ENCODE measurements at places on chromosomes 12 and 14. TPM values are rescaled to one million over a fixed set of nuclear protein-coding genes. Genes with fewer than 3 reads are reported as not detected.

CLEC1B gene
- not detected for total RNA-seq

ALDH1L2 gene
- total RNA-seq = 30.5 TPM

ITPR2 gene
- 28.8 TPM for total RNA-seq

LMBR1L gene
- total RNA-seq = 72.0 TPM

TAS2R31 gene
- total RNA-seq = 7.7 TPM

MIP gene
- not detected for total RNA-seq

RPL10L gene
- total RNA-seq = not detected

DPPA3 gene
- not detected for total RNA-seq

ITPK1 gene
- total RNA-seq = 16.9 TPM

ADGRD1 gene
- not detected for total RNA-seq

STAB2 gene
- not detected for total RNA-seq

PPFIA2 gene
- not detected for total RNA-seq

SLC16A7 gene
- 31.9 TPM for total RNA-seq

FAM186B gene
- 0.14 TPM for total RNA-seq

GALC gene
- 24.2 TPM for total RNA-seq

PITPNM2 gene
- 5.7 TPM for total RNA-seq

GUCY2C gene
- not detected for total RNA-seq

SIX6 gene
- total RNA-seq = not detected
